ENCODE measurements at places on chromosomes 13 and 19.

DNA sequence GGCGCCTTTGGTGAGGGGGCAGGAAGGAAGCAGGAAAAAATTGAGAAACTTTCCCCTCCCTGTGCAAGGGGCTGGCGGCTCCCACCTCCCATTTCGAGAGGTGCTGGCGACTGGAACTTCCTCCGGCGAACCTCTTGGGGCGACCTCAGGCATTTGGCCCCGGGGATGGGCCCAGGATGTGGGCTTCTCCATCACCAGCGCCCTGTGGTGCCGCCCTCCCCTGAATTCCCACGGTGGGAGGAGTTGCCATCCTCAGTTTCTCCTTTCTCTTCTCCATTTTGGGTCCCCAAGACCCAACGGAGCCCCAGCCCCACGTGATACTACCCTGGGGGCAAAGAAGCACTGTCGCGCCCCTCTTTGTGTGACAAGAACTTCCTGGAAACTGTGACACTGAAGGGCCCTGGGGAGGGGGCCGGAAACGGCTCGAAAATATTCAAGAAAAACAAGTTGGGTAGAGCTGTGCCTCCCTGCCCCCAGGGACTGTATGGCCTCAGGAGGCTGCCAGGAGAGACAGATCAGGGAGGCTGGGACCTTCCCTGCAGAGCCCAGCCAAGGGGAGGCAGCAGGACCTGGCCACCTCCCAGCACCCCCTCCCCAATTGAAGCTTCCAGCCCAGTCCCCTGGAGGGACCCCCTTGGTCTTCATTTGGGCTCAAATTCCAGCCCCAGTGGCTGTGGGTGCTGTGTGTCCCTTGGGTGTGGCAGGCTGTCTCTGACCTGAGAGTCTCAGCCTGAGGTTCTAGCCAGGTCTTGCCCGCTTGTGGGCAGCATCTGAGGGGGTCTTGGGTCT, 16.2 kb upstream of the AP1M2 start:
- no peak for DNase-seq

DNA sequence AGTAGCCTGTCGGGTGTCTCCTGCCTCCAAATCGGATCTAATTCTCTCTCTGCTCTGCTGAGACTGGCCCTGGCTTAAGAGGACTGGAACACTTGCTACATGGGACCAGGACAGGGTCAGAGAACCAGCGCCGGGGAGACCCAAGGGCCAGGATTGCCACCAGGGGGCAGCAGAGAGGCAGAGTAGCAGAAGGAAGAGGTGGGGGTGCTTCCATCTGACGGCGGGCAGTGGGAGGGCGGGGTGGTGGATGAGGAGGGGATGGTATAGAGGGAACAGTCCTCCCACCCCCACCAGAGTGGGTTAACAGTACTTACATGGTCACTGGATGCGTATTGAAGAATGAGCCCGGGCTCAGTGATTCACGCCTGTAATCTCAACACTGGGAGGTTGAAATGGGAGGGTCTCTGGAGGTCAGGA, 11.9 kb downstream of the SELENOW start:
- DNase-seq: peak; percentile 65

DNA sequence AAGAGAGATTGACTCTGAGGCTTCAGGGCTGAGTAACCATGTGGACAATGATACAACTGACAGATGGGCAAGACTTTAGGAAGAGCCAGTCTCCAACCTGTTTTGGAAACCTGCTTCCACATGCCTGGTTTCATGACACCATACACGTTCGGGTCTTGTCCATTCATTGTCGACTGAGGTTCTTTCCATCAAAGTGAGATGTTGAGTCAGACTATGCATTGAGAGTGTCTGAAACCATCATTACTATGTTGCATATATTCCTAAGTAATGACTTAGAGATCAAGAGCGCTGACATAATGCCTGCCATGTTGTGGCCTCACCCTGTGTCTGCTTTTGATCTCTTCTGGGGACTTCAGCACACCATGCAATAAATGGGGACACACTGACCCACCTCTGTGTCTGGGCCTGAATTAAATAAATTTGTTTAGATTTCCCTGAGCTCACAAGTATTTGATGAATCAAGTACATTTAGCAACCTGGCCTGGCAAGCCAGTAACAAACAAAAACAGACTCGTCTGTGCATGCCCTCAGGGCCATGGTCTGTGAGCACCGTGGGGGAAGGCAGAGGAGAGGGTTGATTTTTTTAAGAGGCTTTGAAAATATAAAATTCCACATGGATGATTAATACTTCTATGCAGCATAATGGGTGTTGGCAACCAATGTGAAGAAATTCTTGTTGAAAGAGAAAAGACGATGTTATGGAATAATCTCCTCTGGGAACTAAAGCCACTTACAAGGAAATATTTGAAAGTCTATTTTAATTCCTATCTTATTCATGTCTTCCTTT, 49.9 kb upstream of the UBAC2 start:
- DNase-seq: peak; percentile 99

GRCh38 chr13:48492096-48492440, 40.8 kb downstream of the RCBTB2 start:
- DNase-seq: no peak

- no peak for DNase-seq
Observed at GRCh38 chr13:72295153-72295552, 428.1 kb upstream of the DACH1 start.

DNA sequence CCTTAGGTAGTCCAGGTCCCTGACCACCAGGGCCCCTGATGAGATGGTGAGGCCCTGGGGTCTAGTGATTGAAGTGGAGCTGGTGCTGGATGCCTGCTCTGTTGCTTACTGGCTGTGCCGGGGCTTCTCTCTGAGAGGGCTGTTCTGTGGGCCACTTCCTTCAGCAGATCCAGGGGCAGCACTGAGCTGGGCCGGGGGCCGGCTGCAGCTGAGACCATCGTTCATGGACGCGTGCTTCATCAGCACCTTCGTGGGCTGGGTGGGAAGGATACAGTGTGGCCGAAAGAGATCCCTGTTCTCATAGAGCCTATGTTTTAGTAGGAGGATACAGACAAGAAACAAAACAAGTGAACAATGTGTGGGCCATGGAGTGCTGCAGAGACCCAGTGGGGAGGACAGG, 33.2 kb upstream of the TEX29 start:
- no peak for DNase-seq

DNA sequence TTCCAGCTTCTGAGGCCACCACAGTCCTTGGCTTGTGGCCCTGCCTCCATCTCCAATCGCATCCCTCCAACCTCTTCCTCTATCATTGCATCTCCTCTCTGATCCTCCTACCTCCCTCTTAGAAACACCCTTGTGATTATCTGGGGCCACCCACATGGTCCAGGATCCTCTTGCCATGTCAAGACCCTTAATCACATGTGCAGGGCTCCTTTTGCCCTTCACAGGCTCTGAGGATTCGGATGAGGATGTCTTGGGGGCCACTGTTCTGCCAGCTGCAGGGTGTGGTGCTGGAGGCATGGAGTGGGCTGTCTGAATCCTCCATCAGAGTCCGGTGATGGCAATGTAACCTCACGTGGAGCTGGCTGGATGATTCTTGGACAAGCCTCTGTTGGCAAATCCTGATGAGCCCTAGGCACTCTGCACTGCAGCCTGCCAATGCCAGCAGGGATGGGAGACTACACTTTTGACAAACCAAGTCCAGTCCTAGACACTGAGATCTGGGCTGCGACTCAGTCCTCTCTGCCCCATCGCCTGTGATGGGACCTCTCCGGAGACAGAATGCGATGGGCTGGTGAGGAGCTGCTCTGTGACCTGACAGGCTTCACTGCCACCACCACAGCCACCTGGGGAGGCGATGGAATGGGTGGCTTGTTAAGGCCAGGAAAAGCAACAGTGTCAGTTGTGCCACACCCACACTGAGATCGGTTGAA, 61.2 kb downstream of the CCDC70 start:
- DNase-seq: no peak

- no peak for DNase-seq
Observed at GRCh38 chr13:58994077-58994476, 1169.7 kb downstream of the DIAPH3 start.

GRCh38 chr13:109840201-109840892, 54.0 kb upstream of the IRS2 start:
- DNase-seq: peak; percentile 82

All from epithelial cell of esophagus (primary cell).